ENCODE measurements at places on chromosomes 7 and 10. TPM values are rescaled to one million over a fixed set of nuclear protein-coding genes. Genes with fewer than 3 reads are reported as not detected.
A peak's percentile ranks its signal among the peaks of the same experiment; 100 is the strongest.

DNA2 gene
- total RNA-seq: 16.8 TPM

FBXO24 gene
- 1.6 TPM for total RNA-seq

DNA sequence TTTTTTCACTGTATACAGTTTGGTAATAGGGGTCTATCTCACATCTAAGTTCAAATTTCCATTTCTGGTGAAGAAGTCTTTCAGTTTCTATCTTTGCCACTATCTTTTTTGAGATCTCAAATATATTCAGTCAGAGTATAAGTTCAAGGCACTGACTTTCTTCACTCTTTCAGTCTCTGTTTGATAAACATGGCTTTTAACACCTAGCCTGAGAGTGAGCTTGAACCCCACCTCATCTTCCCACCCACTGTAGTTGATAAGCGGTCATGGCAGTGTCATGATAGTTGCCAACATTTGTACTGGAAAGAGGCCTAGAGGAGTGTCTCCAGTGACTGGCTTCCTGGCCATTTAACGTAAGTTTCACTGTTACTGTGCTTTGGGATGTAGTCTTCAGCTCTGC lies 41.2 kb upstream of the AGR3 start:
- no peak for DNase-seq

GRCh38 chr10:5545778-5546710 lies 21.3 kb downstream of the CALML3 start:
- DNase-seq: no peak

DNA sequence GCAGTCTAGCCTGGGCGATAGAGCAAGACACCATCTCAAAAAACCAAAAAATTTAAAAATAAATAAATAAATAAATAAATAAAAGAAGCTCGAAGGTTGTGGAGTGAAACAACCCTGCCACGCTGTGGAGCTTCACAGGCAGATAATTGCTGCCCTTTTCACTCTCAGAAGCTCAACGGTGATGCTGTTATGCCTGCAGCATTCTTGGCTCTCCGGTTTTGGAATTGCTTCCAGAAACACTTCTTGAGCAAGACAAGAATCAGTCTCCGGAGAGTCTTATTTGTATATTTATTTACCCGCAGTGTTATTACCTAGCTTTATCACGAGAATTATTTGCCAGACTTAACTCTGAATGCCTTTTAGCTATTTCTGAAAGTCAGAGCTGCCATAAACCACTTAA lies 40.5 kb upstream of the UBE2H start:
- DNase-seq: no peak

PDE6C gene
- not detected for total RNA-seq

COL26A1 gene
- total RNA-seq: 2.9 TPM

- no peak for DNase-seq
Observed at GRCh38 chr7:140342727-140343514, 55.4 kb downstream of the SLC37A3 start.

- DNase-seq: no peak
Observed at GRCh38 chr7:74256491-74257408, 2.6 kb upstream of the RFC2 start.

MOGAT3 gene
- total RNA-seq: not detected

- no peak for DNase-seq
Observed at GRCh38 chr10:14586901-14587300, 187.8 kb downstream of the FAM107B start.

DNA sequence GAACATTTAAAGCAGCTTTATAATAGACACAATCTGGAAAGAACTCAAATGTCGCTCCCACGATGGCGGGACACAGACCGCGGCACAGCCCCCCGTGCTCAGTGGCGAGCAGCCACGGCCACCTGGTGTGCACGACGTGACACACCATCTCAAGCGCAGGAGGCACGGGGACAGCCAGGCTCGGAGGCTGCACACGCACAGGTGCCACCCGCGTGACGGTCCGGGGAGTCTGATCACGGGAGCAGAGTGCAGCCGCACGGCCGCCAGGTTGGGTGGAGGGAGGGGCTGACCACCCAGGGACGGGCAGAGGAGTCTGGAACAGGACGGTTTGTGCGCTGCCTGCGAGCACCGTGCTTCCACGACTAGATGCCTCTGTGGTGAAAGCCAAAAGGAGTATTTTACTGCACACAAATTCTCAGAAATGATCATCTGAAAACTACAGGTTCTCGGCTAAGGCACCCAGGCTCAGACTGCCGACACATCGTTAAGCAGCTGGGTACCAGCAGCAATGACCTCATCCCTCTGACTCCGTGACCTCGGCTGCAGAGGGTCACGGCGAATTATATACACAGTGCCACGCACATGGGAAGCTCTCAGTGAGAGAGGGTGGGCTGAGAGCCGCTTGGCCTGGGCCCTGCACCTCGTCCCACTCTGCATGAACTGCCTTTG lies 7.5 kb upstream of the GPER1 start:
- DNase-seq: no peak

DNA sequence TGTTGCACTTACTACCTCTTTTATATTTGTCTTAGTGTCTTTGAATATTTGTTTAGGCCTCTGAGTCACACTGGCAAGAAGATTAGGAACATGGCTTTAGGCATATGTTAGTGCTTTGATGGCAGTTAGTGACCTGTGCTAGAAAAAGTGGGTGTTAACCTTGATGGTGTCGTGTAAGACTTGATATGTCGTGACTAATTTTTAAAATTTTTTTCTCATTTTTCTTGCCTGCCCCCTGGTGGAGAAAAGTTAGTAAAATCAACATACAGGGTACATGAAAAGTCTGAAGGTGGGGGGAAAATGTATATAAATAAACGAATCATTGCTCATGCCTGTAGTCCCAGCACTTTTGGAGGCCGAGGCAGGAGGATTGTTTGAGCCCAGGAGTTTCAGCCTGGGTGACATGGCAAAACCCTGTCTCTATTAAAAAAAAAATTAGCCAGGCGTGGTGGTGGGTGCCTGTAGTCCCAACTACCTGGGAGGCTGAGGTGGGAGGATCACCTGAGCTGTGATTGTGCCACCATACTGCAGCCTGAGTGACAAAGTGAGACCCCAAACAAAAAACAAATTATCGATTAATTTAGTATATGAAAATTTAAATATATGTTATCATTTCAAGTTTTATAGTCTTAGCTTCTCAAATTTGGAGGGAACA lies 44.6 kb downstream of the TAX1BP1 start:
- peak; percentile 23 for DNase-seq

- no peak for DNase-seq
Observed at GRCh38 chr10:21526860-21527597, 1.5 kb upstream of the SKIDA1 start.

GAD2 gene
- 0.11 TPM for total RNA-seq

DNA sequence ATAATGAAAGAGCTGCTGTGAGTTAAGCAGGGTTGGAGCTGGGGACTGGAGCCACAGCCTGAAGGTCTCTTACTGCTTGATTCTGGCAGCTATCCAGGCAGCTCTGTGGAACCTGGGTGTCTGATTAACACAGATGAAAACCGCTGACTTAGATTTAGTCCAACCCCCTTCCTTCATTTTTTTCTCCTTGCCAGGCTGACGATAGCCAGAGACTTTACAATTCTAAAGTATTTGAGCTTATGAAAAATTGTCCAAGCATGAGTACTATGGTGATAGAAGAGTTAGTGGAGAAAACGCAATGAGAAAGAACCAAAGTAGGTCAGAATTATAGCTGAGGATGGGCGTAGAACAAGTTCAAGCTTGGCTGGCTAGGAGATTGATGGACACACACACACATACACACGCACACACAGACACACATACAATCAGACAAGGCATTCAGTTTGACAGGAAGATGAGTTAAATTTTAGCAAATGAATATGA lies 13.5 kb upstream of the GPR85 start:
- peak; percentile 53 for DNase-seq

- DNase-seq: no peak
Observed at GRCh38 chr10:56836659-56837058, 475.6 kb upstream of the ZWINT start.

DNA sequence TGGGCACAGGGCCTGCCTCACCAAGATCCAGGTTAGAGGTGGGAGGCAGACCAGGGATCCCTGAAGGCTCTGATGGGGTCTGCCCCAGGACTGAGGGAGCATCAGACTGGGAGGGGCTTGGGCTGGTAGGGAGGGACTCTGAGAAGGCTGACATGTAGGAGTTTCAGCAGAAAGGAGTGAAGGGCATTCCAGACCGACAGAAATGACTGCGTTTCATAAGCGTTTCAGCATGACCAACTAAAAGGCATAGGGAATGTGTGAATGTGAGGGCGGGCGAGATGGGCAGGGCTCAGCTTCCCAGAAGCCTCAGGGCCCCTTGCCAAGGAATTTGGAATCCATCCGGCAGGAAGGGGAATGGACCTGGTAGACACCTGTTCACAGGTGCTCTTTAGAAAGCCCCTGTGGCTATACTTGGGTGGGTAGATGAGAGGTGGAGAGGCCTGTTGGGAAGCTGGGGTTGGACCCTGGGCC lies 24.9 kb upstream of the SLC29A3 start:
- DNase-seq: no peak

GRCh38 chr10:27620430-27621397 lies 116.6 kb downstream of the RAB18 start:
- peak; percentile 56 for DNase-seq

DNA sequence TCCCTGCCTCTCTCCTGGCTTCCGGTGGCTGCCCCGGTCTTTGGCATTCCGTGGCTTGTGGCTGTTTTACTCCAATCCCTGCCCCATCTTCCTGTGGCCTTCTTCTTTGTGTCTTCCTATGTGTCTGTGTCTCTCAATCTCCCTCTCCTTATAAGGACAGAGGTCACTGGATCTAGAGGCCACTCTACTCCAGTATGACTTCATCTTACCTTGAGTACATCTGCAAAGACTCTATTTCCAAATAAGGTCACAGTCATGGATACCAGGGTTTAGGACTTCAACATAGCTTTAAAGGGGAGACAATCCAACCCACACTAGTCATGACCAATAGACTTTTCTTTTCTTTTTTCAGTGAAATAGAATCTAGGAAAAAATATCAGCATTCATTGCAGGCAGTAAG lies 153.3 kb upstream of the INSYN2A start:
- DNase-seq: no peak

MYOZ1 gene
- total RNA-seq: 11.5 TPM

KCP gene
- total RNA-seq: 1.4 TPM

CDCA7L gene
- total RNA-seq: 48.9 TPM

GPR85 gene
- 15.3 TPM for total RNA-seq

DNA sequence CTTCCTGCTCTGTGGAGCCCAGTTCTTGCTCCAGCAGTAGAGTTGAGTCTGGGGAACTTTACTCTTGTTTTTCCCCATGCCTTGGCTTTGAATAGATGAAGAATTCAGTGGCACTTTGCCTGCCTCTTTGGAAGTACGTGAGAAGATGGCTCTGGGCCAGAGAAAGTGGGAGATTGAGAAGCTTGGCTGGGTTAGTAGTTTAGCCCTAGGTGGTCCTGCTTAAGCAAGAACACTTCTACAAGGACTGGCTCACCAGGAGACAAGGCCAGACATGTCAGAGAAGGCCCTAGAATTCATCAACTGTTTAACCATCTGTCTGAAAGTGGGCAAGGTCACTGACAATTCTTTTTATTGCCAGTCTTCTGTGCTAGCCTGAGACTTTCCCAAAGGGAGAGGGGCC lies 410.3 kb downstream of the TYW1 start:
- no peak for DNase-seq

DNA sequence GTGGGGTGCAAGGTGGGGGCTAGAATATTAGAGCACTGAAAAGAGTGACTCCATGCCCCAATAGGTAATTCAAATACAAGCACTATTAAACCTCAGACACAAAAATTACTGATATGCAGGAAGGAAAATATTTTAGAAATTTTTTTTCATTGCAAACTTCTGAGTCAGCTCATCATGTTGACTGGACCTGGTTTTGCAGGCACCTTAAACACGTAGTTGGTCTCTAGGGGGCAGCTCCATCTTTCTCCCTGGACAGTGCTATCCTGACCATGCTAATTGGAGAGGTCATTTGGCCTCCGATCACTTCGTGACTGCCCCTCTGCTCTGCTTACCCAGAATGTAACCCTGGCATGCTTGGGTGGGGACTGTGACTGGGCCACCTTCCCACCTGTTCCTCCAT lies 368.4 kb upstream of the MKI67 start:
- DNase-seq: no peak

DNA sequence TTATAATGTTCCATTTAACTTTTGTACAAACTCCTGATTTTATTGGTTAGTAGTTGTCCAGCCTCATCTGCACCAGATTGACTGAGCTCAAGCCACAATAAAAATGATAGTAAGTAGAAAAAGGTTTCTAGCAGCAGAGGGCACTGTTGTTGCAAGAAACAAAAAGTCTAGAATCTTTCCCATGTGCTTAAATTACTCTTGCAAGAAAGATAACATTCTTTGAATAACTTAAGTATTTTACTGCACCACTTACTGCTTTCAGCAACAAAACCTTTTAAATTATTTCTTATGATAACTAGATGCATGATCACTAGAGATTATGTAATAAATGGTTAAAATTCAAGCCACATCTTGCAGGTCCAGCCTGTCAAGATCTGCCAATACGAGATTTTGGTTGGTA lies 27.0 kb downstream of the LMOD2 start:
- no peak for DNase-seq

AUTS2 gene
- total RNA-seq: 87.7 TPM

GRCh38 chr7:30997316-30997715 lies 33.6 kb downstream of the GHRHR start:
- no peak for DNase-seq

DNA sequence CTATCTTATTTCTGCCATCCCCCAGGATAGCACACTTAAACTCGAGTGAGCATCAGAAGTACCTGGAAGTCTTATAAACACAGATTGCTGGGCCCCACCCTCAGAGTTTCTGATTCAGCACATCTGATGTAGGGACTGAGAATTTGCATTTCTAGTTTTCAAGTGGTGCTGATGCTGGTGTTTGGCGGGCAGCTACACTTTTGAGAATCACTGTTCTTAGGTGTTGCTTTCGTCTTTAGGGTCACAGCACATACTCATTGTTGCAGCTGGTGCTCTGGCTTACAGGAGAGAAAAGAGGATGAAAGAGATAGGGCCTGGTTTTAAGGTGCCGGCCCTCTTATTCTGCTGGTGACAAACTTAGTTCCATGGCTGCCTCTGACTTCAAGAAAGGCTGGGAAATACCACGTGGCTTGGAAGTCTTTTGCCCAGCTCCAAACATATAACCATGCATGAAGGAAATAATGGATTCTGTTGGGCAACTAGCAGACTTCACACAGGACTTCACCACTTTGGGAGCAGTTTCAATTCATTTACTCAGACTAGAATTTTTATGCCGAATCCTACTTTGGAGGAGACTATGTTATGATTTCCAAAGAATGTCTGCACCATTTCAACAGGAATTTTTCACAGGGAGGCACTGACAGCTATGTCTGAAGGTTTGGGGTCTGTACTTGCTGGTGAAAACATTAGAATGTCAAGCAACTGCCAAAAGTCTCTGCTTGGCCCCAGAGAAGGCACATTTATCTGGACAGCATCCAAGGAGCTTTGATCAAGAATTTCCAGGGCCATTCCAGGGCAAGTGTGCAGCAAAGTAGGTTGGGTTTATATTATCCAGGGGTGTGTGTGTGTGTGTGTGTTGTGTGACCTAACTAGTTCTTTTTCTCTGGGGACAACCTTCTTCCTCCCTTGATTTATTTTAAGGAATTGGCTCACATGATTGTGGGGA lies 6.9 kb upstream of the MINDY4 start:
- DNase-seq: no peak

DNA sequence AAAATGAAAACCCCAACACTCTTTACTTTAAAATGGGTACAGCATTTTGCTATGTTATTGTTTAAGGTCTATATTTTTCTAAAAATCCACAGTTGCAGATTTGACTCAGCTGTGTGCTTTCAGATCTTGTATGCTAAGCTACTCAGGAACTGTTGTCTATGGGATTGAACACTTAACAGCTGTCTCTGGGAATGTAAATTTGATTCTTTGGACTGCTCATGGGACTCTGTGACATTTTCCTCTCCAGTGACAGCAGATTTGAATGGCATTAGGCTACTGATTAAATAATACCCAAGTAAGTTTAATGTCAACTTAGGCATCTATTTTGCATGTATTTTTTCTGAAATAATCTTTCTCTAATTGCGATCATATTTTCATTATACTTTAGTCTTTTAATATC lies 1.7 kb upstream of the CD36 start:
- DNase-seq: no peak

All from urinary bladder (tissue), 4 donors.